Stimulated activated CD8-positive, alpha-beta memory T cell treated with anti-CD3 and anti-CD28 coated beads, Interleukin-12 subunit alpha, Interleukin-12 subunit beta, amount 100 ng/mL, for 4 hours (primary cell): ENCODE measurements at places on chromosomes 2 and 18.

- DNase-seq, result no peak
Observed at GRCh38 chr2:136206613-136207012, 88.7 kb upstream of the CXCR4 start.

GRCh38 chr18:78915446-78916008, 64.1 kb upstream of the SALL3 start:
- DNase-seq, result no peak

DNA sequence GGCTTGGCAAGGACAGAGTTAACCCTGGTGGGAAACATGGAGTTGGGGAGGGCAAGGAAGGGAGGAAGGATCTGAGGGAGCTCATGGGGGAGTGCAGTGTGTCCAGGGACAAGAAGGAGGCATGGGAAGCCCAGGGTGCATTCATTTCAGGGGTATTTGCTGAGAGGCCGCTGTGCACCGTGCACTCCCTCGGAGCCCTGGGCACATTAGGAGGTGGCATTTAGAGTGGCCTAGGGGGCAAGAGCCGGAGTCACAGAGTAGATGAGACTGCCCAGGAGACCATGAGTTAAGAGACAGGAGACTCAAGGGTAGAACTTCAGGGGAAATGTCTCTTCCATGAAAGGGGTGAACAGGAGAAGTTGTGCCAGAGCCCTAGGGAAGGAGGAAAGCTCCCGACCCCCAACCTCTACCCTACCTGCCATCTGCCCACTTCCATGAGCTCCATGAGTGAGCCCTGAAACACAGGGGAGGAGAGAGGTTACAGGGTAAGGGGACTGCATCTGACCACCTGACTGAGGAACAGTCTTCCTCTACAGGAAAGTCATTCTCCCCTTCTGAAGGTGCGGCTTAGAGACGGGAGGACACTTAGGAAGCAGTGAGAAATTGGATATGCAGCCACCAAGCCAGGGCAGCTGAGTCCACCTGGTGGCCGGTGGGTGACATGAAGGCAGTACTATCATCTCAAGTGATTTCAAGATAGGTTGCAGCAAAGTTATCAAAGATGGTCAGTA, 58.5 kb upstream of the COPS8 start:
- no peak for DNase-seq

DNA sequence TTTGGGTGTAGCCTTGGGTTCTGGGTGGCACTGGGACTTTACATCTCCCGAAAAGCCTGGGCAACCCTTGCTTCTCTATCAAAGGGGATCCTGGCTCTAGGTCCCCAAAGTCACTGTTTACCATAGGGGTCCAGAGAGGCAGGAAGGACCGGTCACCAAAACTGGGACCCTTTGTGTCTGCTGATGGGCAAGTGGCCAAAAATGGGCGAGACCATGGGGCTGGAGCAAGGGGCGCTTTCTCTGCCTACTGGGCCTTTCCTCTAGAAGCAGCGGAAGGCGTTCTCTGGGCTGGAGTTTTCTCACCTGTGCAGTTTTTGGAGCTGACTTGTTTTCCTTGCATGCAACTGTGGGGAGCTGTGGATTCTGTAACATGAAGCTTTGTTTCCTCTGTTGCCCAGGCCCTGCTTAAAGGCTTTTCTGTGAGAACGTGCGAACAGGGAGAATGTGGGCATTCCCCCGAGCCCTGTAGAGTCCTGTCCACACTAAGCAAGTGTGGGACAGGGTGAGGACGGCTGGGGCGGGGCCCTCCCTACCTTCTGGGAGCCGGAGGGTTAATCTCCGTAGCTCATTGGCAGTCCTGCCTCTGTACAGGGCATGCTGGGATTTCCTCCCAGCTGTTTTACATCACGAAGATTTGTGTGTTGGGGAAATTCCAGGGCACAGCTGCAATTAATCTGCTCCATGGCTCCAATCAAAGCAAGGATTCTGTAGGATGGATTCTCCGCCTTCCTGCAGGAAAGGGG, 50.2 kb downstream of the TGOLN2 start:
- no peak for DNase-seq

DNA sequence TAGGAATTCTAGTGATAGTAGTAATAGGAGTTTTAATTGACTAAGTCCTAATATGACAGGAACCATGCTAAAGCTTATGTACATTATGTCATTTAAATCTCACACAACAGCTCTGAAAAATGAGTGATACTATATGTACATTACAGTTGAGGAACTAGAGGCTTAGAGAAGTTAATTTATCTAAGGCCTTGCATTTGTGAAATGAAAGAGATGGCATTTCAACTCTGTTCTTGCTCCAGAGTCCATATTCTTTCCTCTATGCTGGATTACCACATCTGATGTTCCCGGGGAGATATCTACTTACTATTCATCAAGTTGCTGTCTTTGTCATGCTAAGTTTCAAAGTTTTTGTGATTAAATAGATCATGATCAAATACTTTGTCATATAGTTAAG, 5.7 kb downstream of the AGPS start:
- no peak for DNase-seq

DNA sequence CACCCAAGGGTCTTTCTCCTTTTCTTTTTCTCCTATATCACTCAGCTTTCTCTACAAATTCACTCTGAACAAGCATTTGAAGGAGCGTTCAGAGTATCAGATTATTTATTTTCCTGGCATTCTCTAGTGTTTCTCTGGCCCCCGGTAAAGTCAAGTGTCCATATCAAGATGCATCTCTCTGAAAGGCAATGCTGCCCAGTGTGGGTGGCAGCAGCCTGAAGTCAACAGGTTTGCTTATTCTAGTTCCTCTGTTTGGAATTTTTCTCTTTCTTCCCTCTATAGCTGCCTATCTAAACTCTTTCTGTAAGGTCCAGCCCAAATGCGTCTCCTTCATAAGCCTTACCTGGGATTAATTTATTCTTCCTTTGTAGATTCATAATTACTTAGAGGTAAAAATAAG, 526.2 kb upstream of the TNP1 start:
- DNase-seq, result no peak

DNA sequence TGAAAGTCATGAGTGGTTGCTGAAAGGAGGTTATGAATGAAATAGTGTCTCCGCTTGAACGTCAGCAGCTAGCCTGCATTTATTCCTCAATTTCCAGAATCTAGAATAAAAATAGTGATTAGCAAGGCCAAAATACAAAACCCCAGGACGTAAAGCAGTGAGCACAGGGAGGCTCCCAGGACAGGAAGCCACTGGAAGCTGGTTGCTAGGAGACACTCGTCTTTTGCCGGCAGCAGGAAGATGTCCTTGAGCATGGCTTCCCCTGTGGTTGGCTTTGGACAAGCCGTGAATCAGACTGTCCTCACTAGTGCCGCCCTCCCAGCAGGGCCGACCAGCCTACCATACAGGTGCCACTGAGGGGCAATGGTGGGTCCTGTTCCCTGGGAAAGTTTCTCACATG, 374.4 kb downstream of the MTX2 start:
- DNase-seq, result no peak

GRCh38 chr2:96225016-96225533, 16.4 kb upstream of the STARD7 start:
- no peak for DNase-seq
